Stimulated activated CD4-positive, alpha-beta T cell treated with anti-CD3 and anti-CD28 coated beads, Interleukin-2, amount 100 ng/mL, for 48 hours (primary cell): ENCODE measurements at places on chromosomes 13 and 19.

DNA sequence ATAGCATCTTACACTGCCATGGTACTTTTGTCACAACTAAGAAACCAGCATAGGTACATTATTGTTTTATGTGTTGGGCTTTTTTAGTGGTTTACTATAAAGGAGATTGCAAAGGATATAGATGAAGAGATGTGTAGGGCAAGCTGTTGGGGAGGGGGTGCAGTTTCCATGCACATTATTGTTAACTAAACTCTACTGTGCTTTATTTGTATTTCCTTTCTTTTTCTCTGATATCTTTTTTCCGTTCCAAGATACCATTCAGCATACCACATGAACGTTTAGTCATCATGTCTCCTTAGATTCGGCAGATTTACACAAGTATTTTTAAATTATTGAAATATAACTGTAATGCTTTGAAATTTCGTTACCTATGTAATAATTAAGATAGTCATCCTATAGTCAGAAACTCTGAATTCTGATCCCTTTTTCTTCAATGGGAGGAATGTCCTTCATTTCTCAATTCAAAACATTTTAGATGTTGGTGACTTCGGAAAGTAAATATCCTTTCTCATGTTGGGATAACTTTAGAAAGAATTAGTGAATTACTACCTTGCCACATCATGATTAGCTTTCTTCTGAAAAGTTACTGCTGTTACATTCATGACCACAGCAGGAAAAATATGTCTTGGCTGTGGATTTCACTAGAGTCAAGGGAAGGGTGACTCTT lies 82.8 kb downstream of the FRY start:
- DNase-seq: no peak

DNA sequence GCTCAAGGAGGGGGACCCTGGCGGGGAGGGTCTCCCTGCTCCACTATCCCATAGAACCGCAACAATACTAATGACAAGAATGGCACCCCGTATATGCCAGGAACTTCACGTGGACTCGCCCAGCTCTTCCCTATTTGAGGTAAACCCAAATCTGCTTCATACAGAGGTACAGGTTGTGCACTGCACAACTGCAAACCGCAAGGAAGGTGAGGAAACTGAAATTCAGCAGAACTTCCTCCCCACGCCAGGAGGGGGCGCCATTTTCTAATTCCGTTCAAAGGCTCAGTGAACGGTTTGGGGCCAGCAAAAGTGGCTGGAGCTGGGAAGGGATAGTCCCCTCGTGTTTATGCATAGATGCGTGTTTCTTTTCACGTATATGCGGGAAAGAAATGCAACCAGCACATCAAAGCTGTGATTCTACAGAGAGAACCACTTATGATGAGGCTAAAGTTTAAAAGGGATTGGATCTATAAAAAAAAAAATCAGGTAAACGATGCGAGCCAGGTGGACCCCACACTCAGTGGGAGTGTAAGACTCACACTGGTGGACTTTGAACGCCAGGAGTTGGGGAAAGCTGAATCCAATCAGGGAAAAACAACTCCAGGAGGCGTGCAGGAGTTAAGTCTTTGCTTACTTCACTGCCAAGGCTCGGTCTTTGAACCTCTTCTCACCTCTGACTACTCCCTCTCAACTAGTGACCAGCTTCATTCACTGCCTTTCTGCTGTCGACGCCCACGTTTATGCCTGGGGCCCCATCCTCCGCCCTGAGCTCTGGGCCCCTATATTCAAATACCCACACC lies 20.3 kb downstream of the C19orf81 start:
- DNase-seq: peak; percentile 52

DNA sequence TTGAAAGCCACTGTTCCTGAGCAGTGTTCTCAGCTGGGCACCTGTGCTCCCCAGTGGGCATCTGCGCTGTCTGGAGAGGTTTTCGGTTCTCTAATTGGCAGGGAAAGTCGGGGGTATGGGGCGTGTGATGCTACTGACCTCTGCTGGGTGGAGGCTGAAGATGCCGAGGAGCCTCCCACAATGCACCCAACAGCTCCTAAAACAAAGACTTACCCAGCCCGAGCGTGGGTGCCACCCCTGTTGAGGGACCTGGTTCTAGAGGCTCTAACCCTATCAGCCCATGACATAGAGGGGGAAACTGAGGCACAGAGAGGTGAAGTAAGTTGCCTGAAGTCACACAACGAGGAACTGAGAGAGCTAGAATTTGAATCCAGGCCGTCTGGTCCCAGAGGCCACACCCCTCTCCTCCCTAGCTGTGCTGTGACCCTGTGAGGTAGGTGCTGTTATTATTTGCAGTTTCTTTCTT lies 2.3 kb downstream of the SPACA4 start:
- DNase-seq: no peak

GRCh38 chr19:16452325-16452724 lies 19.4 kb downstream of the EPS15L1 start:
- DNase-seq: no peak

- no peak for DNase-seq
These were observed 4.3 kb upstream of the LATS2 start for GRCh38 chr13:21065686-21066085.

DNA sequence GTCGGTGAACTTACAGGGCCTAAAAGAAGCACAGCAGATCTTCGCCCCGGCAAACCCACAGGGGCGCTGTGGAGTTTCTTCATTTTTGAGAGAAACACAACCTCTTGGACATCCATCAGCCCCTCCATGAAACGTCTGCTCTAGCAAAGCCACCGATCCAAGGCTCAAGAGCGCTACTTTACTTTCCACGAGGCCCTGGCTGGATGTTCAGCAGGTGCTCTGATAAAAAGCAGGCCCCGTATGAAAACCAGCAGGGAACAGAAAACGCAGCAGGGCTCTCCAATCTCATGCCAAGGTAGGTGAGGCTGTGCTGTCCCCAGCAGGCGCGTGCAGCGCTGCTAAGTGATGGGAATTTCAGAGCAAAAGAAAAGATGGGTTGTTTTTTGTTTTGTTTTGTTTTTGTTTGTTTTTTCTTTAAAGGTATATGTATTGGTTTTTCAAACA lies 86.7 kb downstream of the IRS2 start:
- DNase-seq: no peak
